Effector CD4-positive, alpha-beta T cell (primary cell): ENCODE measurements at places on chromosomes 6 and 20.

DNA sequence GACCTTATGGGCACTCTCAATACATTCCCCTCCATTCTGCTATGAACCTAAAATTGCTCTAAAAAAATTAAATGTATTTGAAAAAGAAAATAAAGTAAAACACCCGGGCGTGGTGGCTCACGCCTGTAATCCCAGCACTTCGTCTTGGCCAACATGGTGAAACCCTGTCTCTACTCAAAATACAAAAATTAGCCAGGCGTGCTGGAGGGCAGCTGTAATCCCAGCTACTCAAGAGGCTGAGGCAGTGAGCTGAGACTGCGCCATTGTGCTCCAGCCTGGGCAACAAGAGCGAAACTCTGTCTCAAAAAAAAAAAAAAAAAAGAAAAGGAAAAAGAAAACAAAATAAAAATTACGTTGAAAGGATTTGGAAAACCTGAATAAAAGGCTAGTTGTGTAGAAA is 60.5 kb downstream of the CD164 start:
- no peak for DNase-seq

GRCh38 chr20:56347628-56348304 is 11.0 kb upstream of the FAM210B start:
- DNase-seq = no peak

- no peak for DNase-seq
These were observed 112.9 kb downstream of the DLL1 start for GRCh38 chr6:170177772-170178560.

- DNase-seq = no peak
These were observed 22.3 kb downstream of the LINC00237 start for GRCh38 chr20:21083825-21084325.

DNA sequence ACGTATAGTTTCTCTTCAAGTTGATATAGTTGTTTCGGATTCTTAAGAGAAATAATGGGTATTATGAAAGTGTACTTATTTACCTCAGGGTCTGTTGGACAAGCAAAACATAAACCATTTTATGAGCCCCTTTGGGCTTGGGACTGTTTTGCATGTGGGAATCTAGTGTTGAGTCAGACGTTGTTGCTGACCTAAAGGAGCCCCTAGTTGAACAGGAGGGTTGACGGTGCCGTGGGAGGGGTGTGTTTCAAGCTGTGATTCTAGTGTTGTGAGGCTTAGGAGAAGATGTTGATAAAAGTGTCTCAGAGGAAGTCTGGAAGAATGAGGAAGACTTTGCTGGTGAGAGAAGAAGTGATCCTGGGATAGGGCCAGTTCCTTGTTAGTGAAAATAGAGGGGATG is 140.0 kb downstream of the ARID1B start:
- no peak for DNase-seq

DNA sequence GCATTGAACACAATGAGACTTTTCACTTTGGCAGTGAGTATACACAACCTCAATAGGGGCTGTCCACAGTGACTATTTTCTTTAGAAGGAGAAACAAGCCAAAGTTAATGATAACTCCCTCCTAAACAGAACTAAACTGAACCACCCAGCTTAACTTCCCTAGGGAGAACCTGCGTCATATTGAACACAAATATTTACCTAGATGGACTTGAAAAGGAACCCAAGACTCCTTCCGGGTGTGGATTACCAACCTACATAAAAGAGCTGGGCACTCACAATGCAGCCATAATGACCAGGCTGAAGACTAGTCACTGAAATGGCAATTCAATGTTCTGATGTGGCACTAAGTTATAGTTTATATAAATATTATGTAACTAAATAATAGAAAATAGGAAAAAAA is 160.6 kb downstream of the IBTK start:
- no peak for DNase-seq

- no peak for DNase-seq
These were observed 112.2 kb downstream of the SULF2 start for GRCh38 chr20:47672886-47673670.

DNA sequence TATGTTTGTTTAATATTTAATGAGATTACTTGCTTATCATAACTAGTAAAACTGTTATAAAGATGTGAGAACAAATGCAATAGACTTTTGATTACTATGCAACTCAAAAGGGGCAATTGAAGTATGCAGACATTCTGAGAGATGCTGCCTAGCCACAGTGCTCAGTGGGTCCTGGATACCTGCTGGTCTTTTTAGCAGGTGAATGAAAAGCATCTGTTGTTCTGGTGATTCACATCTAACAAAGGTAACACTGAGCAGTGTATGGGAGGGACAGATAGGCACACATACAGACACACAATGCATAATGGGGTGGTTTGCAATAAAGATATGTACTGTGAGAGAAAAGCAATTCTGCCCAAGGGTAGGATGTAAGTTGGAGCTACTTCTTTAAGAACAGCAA is 46.9 kb downstream of the OGFRL1 start:
- no peak for DNase-seq

DNA sequence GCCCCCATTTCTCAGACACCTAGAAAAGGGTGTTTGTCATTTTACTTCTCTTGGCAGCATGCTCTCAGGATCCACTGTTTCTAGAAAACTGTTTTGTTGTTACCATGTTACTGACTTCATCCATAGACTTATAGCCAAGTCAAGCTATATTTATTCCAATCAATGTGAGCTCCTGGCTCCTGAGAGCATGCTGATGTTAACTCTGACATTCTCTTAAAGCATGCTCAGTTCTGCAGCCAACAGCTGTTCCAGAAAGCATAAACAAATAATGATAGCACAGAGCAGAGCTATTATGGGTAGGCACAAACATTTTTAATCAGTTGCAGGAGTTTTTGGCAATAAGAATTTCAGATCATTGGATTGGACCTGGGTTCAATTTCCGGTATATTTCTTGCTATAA is 92.4 kb upstream of the CEP85L start:
- no peak for DNase-seq

GRCh38 chr20:59701236-59701635 is 96.9 kb downstream of the PHACTR3 start:
- DNase-seq = no peak

DNA sequence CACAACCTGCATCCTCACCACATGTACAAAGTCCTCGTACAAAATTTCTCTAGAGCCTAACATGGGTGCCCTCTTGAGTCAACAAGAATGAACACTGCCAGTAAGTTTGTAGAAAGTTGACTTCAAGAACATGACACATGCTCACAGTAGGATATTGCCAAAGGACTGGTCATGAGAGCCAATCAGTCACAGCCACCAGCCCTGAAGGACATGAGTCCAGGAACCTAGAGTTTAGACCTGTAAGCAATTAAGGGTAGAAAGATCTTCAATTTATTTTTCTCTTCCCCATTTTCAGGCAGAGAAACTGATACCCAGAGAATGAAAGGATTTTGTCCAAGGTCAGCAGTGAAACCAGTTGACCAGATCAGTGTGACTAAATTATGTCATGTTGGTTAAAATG is 96.1 kb downstream of the MAFB start:
- DNase-seq = no peak

DNA sequence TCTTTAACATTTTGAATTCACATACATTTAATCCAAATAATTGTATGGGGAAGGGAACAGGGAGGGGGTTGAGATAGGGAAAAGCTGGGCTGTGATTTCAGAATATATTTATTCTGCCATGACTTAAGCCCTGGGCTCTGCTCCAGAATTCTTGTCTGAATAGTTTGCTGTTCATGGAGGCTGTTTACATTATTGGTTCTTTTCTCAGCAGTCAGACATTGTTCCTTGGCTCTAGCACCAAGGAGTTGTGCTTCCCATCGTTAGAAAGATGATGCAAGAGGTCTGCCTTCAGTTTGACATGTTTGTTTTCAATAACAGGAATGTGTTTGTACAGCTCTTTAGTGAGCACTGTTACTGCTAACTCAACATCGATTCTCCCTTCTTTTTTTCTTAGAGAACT is 198.8 kb upstream of the CDYL start:
- no peak for DNase-seq

DNA sequence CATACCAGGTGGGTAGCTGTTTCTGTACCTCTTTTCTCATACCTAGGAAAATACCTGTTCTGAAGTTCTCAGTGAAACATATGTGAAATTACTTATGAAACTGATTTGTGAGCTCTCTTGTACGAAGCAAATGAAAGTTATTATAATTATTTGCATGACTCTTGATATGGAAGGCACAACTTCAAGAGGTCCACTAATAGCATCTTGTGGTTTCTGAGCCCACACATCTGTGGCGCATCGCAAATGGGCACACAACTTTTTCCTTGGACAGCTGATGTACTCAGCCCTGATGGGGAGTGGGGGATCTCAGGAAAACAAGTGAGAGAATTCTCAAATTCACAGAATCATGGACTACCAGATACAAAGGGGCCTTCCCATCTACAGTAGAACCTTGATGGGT is 432.3 kb downstream of the CD83 start:
- DNase-seq = no peak

- DNase-seq = no peak
These were observed 33.5 kb downstream of the HIVEP2 start for GRCh38 chr6:142911430-142911829.

DNA sequence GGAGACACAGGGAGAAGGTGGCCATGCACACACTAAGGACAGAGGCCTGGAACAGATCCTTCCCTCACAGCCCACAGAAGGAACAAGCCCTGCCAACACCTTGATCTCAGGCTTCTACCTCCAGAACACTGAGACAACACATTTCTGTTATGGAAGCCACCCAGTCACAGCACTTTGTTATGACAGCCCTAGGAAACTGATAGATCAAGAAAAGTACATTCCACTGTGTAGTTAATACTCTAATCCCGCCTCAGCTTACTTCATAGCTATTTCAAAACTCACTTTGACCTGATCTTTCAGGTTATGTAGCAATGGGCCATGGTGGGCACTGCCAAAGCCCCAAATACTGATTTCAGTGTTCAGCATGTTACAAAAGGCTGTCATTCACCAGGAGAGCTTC is 66.8 kb downstream of the CD24 start:
- no peak for DNase-seq

DNA sequence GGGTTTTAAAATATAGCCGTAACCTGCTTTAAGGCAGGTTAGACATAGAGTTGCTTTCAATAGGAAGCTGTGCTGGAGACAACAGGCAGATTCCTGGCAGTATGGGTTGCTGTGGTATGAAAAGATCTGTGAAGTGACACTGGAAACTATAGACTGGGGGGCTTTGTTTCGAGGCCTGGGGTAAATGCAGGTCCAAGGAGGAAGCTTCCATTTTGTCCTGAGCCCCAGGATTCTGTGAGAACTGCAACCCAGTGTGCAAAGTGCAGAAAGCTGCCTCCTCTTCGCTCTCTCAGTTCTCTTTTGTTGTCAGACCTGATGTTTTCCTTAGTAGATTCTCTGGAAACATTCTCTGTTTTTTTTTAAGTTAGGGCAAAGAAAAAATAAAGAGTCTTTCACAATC is 86.9 kb downstream of the LYRM4 start:
- no peak for DNase-seq

- no peak for DNase-seq
These were observed 586 bp downstream of the ZNF512B start for GRCh38 chr20:63968928-63969760.

DNA sequence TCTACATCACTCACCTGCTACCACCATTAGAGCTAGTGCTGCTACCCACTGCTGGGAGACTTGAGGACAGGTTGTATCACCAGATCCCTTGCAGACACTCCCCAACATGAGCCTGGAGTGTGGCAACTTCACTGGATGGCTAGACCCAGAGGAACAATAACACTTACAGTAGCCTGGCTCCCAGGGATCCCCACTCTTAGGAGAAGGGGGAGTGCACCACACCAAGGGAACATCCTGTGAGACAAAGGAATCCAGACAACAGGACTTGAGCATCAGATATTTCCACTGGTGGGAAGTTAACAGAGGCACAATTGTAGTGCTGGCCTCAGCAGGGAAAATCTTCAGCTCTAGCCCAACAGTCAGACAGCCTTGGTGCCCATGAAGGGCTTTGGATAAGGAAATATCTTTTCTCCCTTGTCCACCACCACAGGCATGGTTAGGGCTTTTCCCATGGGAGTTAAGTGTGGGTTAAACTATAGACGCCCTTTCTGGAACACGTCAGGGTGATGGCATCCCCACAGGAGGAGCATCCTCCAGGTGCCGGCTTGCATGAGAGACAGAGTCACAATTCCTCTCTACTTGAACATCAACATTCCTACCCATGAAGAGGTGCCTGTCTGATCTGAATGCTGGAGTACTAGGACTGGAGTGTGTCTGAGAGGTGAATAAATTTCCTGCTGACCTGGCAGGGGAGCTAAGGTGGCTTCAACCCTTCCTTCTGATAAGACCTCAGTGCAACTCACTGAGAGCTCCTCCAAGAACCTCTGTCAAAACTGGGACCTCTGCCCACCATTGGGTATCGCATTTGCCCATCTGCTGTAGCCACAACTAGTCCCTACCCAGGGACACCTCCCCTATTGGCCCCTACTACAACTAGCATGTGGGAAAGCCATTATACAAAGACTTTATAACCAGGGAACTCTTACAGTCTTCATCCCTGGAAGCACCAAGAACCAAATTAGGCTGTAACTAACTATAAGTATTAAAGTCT is 55.4 kb upstream of the SIRPG start:
- DNase-seq = no peak

DNA sequence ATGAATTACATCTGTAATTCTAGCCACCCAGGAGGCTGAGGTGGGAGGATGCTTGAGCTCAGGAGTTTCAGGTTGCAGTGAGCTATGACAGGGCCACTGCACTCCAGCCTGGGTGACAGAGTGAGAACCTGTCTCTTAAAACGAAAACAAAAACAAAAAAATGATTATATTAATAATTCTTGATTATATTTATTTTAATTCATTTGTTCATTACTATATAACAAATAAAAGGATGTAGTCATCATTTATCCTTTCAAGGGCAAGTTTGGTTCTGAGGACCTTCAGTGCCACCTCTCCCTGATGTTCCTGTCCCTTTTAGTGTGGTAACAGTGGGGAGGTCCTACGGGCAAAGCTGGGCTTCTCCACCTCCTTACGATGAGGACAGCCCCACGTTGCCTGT is 167.1 kb upstream of the SCGN start:
- no peak for DNase-seq

- DNase-seq = peak; percentile 88
These were observed 121.7 kb upstream of the SLC2A12 start for GRCh38 chr6:134173936-134174671.

GRCh38 chr6:30828027-30828962 is 56.0 kb upstream of the DDR1 start:
- DNase-seq = peak; percentile 73

- no peak for DNase-seq
These were observed 32.1 kb downstream of the BFSP1 start for GRCh38 chr20:17499041-17499440.

- no peak for DNase-seq
These were observed 132.6 kb downstream of the BANF2 start for GRCh38 chr20:17832236-17832915.
